Umbilical cord (tissue), 2 donors: ENCODE measurements at places on chromosomes 12 and 14. TPM values are rescaled to one million over a fixed set of nuclear protein-coding genes. Genes with fewer than 3 reads are reported as not detected.

The CHURC1 gene
- total RNA-seq, result 87.4 TPM

The ZNF740 gene
- 14.9 TPM for total RNA-seq

The IRAK3 gene
- 21.9 TPM for total RNA-seq

The INHBC gene
- not detected for total RNA-seq

DNA sequence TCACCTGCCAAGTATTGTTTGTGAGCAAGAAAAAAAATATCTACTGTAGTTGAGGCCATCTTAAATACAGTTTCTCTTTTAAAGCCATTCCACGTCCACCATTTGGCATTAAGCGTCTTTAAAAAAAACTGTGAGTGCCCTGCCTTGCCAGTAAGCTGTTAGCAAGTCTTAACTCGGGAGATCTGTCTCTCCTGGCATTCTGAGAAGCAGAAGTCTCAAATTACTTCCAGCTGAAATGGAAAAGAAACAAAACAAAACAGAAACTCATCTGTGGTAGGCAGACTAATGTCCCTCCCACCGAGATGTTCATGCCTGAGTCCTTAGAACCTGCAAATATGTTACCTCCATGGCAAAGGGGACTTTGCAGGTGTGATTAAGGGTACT, 126.2 kb downstream of the CRADD start:
- peak; percentile 76 for DNase-seq

DNA sequence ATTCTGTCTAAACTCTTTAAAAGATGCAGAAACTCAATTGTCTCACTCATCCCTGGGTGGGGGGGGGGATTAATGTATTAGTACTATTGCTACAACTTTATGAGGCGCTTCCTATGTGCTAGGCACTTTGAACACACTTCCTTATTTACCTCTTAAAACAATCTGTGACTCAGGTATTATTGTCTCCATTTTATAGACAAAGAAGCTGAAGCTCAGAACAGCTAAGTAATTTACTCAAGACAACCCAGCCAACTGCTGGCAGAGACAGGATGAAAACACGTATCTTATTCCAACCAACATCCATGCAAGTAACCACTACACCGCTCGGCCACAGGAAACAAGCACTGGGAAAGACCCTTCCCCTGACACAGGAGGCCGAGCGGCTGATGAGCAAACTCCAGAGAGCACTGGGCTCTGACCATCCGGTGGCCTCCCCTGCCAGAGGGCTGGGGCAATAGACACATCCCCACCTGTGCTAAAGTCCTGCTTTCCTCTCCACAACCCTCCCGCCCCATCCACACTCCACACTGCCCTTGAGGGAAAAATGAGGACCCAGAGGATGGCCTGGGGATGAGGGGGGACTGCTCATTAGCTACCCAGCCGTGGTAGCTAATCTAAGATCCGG, 244.2 kb downstream of the DPF3 start:
- no peak for DNase-seq

GRCh38 chr14:96267336-96267735, 11.3 kb downstream of the BDKRB1 start:
- peak; percentile 88 for DNase-seq

GRCh38 chr12:8628731-8629130, 16.1 kb upstream of the AICDA start:
- no peak for DNase-seq

DNA sequence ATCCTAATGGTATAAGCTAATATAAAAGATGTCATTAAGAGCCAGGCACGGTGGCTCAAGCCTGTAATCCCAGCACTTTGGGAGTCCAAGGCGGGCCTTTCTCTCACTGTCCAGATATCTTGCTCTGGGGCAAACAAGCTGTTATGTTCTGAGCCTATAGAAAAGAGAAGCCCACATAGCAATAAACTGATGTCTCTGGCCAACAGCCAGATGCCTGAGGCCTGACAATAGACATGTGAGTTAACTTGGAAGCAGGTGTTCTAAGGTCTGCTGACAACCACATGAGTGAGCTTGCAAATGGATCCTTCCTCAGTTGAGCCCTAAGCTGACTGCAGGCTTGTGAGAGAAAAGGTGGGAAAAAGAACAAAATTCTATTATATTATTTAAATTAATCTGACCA, 25.0 kb downstream of the YAF2 start:
- DNase-seq, result peak; percentile 17

DNA sequence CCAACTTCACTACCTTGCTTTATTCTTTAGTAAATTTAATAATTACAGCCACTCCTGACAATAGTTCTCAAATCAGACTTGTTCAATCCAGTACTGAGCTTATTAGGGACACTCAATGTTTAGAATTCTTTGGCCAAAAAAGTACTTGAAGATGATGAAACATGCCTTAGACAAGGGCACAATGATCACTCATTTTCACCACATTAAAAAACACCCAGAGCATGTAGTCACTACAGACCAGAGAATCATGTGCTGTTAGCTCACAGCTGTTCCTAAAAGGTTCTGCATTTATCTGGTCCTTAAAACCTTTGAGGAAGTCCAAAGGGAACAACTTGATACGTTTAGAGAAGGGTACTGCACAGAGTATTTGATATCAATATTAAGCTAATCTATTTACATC, 98.7 kb downstream of the INSM2 start:
- DNase-seq, result no peak

GRCh38 chr14:67683842-67684241, 9.4 kb upstream of the VTI1B start:
- no peak for DNase-seq

GRCh38 chr14:83992857-83993256, 1537.1 kb upstream of the FLRT2 start:
- DNase-seq, result no peak

GRCh38 chr12:125267114-125267513, 201.9 kb downstream of the AACS start:
- no peak for DNase-seq

DNA sequence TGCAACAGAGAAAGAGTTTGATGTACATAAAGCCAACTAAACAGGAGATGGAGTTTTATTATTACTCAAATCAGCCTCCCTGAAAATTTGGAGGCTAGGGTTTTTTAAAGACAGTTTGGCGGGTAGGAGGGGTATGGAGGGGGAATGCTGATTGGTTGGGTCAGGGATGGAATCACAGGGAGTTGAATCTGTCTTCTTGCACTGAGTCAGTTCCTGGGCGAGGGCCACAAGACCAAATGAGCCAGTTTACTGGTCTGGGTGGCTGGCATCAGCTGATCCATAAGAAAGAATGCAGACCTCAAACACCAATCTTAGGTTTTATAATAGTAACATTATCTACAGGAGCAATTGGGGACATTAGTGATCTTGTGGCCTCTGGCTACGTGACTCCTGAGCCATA, 64.9 kb downstream of the RIN3 start:
- no peak for DNase-seq

DNA sequence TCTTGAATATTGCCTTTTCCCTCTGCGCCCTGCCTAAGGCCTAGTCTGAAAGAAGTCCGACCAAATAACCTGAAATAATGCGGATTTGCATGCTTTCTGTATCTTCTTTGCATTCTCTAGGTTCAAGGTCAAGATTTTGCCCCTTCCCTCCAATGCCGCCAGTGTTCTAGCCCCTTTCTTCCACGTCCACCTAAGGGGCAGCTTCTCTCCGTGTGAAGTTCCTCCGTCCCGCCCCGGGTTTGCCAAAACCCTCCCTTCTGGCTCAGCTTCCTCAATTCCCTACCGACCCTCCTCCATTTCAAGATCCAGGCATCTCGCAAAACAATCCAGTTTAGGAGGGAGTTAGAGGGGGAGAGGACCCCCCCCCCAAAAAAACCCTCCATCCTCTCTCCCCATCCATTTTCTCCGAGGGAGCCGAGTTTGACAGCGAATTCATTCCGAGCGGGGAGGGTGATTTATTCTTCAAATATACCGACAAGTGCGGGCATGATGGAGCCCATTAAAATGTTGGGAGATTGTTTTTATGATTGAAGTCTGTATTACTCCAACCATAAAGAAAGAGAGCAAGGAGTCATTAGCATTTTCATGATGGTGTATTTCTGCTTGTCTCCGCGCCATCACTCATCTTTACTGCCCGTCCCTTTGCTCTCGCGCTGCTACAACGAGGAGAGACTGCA, 20.9 kb upstream of the ATP5MC2 start:
- DNase-seq, result no peak

GRCh38 chr12:4202918-4203317, 70.6 kb upstream of the CCND2 start:
- DNase-seq, result no peak

GRCh38 chr14:31950764-31951637, 126.1 kb upstream of the ARHGAP5 start:
- DNase-seq, result peak; percentile 93

DNA sequence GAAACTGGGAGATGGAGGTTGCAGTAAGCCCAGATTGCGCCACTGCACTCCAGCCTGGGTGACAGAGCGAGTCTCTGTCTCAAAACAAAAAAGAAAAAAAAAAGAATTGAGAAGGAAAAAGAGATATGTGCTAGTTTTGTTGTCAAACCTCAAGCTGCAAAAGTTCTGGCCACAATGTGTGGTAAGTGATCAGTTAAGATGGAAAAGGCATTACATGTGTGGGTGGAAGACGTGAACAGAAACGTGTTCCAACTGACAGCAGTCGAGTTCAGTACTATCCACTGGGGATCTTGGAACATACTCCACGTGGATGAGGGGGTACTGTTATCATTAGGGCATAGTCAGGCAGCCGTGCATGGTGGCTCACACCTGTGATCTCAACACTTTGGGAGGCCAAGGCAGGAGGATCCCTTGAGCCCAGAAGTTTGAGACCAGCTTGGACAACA, 17.3 kb downstream of the GPR68 start:
- no peak for DNase-seq

DNA sequence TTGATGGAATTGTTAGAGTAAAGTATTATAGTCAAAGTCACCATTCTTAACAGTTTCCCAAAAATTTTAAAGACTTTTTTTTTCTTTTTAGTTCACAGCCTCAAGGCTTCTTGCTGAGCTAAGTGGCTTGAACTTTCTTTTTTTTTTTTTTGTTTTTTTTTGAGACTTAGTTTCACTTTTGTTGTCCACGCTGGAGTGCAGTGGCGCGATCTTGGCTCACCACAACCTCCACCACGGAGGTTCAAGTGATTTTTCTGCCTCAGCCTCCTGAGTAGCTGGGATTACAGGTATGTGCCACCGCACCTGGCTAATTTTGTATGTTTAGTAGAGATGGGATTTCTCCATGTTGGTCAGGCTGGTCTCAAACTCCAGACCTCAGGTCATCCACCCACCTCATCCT, 92.8 kb downstream of the SETD3 start:
- DNase-seq, result no peak

GRCh38 chr14:60184146-60184904, 19.1 kb upstream of the DHRS7 start:
- peak; percentile 71 for DNase-seq

GRCh38 chr14:69483765-69484443, 624 bp upstream of the PLEKHD1 start:
- DNase-seq, result no peak

DNA sequence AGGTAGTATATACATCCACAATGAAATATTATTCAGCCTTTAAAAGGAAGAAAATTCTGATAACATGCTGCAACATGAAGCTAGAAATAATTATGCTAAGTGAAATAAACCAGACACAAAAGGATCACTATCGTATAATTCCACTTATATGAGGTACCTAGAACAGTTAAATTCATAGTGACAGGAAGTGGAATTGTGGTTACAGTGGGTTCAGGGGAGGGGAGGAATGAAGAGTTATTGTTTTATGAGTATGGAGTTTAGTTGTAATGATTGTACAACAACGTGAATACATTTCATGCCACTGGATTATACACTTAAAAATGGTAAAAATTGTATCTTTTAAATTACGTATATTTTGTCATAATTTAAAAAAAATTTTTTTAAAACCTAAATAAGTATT, 21.0 kb downstream of the EEA1 start:
- no peak for DNase-seq

DNA sequence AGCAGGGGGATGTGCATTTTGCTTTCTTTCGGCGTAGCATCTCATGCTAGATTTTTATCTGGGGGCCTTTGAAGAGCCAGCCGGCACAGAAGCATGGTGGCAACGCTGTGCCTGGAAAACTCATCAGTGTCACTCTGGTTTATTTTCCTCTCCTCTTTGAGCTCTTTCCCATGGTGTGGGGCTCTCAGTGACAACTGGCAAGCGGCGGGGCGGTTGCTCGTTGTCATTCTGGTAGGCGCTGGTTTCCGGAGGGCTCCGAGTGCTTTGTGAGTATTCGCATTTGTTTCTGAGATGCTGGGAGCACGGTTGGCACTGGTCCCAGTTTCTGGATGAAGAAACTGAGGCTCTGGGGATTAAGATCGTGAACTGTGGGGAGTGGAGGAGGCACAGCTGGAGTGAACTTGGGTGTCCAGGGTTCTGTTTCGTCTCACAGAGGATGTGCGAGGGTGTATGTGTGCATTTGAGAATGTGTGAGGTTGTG, 23.3 kb downstream of the TPCN1 start:
- peak; percentile 33 for DNase-seq

GRCh38 chr12:95017482-95017881, 14.0 kb upstream of the NDUFA12 start:
- no peak for DNase-seq

- DNase-seq, result peak; percentile 72
These were observed 42.1 kb upstream of the CTDSP2 start for GRCh38 chr12:57888409-57889157.

DNA sequence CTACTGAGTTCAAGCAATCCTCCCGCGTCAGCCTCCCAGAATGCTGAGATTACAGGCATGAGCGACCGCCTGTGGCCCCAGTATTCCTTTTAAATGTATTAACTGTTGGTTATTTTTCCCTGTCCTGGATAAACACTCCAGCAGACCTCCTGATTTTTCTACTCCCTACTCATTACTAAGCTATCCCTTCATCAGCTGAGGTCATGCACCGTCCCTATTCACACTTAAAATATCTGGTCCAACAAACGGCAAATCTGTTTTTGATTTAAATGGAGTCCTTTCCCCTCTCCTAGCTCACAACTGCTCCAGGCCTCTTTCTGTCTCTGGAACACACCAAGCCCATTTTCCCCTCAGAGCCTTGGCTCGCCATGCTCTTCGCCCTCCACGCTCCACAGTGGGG, 1003.3 kb upstream of the TMEM132C start:
- DNase-seq, result no peak

- DNase-seq, result peak; percentile 46
These were observed 54.6 kb downstream of the NUAK1 start for GRCh38 chr12:106084014-106084671.

DNA sequence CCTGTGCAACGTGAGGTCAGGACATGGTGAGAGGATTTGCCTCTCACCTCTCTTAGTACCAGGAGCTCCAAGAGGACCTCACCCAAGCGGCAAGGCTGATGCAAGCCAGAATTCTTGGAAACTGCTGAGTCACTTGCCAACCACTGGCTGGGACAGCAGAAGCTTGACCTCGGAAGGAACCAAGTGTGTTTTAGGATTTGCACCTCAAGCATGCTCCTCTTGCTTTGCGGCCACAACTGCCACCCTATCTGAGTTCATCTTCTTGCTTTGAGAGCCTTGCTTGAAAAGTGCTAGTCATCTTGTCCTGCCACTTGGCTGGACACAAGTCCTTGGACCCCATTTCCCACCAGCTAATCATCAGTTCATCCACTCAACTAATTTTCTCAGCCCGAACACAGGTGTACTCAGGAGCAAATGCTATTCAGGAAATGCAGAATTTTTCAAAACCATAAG, 195.8 kb downstream of the SLC25A21 start:
- no peak for DNase-seq
